ENCODE measurements at places on chromosomes 6 and 20.
A peak's percentile ranks its signal among the peaks of the same experiment; 100 is the strongest.

DNA sequence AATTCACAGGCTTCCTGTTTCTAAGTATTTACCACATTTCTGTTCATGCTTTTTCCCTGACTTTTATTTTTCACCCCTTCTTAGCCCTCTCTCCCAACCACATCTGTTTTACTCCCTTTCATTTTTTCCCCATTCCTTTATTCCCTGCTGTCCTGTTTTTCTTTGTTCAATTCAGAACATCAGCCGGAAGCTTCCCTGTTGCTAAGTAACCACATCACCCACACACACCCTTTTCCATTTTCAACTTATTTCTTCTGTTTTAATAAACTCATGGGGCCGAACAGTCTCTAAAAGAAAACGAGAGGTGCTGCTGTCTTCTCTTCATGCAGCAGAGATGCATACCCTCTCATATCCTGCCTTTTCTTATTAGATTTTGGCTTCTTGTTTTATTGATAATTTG, 53.5 kb upstream of the CEP85L start:
- DNase-seq = no peak

DNA sequence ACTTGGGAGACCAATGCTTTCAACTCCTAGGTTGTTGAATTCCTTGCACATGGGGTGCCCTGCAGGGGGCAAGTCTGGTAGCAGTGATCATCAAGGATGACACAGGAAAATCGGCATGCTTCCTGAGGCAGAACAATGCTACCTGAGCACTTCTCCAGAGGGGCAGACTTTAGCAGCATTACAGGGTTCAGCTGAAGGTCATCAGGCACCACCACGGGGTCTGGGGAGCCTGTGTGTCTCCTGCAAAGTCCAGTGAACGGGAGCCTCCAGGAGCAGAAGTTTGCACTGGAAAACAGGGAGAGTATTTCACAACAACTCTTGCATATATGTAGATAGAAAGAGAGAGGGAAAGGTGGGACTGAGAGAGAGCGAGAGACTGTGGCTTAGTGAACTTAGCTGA, 10.2 kb downstream of the VSX1 start:
- DNase-seq = no peak

DNA sequence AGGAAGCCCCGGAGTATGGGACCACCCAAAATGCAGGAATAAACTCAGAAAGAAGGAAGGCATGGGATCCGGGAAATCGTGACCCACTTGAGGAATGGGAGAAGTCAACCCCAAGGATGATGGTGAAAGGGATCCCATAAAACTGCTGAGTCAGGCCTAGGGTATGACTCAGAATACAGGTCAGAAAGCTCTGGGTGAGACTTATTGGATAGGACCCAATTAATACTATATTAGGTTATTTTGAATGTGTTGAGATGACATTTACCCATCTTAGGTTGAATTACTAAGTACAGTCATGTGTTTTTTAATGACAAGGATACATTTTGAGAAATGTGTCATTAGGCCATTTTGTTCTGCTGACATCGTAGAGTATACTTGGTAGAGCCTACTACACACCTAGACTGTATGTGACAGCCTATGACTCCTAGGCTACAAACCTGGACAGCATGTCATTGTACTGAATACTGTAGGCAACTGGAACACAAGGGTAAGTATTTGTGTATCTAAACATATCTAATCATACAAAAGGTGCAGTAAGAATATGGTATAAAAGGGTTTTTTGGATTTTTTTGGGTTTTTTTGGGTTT, 17.1 kb upstream of the HIVEP1 start:
- DNase-seq = no peak

- DNase-seq = no peak
These were observed 29.2 kb upstream of the AHCY start for GRCh38 chr20:34332262-34332920.

- no peak for DNase-seq
These were observed 87.5 kb upstream of the TOP1 start for GRCh38 chr20:40941133-40941610.

- DNase-seq = no peak
These were observed 79.1 kb upstream of the F13A1 start for GRCh38 chr6:6399568-6399967.

DNA sequence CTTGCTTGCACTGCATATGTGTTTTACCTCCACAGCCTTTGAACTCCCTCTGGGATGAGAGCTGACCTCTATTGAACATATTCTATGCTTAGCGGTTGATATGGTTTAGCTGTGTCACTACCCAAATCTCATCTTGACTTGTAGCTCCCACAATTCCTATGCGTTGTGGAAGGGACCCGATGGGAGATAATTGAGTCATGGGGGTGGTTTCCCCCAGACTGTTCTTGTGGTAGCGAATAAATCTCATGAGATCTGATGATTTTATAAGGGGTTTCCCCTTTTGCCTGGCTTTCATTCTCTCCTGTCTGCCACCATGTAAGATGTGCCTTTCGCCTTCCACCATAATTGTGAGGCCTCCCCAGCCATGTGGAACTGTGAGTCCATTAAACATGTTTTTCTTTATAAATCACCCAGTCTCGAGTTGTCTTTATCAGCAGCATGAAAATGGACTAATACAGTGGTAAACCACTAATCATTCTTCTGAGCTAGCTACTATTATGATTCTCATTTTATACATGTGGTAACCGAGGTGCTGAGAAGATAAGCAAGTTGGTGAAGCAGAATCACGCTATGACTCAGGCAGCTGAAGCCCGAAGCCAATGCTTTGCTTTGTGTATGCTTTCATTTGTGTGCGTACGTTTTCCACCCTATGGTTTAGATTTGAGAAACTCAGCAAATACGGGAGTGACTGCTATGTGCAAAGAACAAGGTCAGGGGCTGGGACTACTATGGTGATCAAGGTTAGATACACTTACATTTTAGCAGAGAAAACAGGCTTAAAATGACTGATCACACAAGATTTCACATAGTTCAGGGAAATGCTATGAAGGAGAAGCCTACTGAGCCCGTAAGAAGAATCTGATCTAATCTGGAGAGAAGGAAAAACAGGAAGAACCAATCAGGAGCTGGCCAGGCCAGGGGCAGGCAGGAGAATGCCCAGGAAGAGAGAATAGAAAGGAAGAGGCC, 363.5 kb downstream of the ESR1 start:
- DNase-seq = peak; percentile 60

DNA sequence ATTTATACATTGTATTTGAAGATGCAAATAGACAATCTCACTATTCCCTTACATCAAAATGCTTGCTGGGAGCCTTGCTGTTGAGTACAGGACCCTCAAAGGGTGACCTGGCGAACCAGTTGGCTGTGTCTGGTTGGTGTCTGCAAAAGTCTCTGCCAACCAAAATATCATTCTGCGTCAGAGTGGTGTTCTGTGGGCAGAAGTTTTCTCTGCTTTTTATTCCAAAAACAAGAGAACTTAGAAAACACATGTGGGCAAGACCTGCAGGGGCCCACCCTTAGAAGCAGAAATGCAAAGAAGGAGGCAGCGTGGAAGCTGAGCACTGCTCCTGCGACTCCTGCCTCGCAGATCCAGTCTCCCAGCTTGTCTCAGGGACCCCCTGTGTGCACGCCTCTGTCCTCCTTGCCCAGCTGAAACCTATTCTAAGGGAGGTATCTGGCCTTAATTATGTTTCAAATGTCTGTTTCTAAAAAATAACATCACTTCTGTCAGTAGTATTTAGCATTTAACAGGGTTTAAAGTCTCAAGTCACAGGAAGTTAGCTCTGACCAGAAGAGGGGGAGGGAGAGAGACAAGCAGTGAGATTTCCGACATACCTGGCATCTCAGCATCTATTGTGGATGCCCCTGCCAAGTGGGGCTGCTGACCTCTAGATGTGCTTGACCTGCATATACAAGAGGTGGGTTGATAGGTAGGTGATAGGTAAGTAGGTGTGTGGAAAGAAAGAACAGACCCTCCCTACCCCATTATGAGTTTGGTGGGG, 101.3 kb downstream of the SASH1 start:
- no peak for DNase-seq

- no peak for DNase-seq
These were observed 338.0 kb upstream of the PTCHD4 start for GRCh38 chr6:48449002-48449401.

GRCh38 chr6:44522871-44523270, 135.4 kb downstream of the CDC5L start:
- no peak for DNase-seq

GRCh38 chr20:44209686-44210405, 725 bp downstream of the OSER1 start:
- no peak for DNase-seq

- DNase-seq = peak; percentile 12
These were observed 62.3 kb downstream of the SNX9 start for GRCh38 chr6:157885211-157885788.

DNA sequence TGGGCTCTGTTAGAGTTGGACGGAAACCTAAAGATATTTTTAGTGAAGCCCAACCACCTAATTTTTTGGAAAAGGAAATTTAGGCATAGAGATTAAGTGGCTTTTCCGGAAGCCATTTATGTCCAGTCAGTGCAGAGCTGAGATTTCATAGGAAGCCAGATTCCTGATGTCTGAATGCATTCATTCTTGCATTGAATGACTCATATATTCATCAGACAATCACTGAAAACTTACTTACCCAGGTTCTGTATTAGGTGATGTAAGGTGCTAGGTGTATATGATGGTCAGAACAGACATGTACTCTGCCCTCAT, 4.1 kb downstream of the SH3BGRL2 start:
- DNase-seq = no peak

DNA sequence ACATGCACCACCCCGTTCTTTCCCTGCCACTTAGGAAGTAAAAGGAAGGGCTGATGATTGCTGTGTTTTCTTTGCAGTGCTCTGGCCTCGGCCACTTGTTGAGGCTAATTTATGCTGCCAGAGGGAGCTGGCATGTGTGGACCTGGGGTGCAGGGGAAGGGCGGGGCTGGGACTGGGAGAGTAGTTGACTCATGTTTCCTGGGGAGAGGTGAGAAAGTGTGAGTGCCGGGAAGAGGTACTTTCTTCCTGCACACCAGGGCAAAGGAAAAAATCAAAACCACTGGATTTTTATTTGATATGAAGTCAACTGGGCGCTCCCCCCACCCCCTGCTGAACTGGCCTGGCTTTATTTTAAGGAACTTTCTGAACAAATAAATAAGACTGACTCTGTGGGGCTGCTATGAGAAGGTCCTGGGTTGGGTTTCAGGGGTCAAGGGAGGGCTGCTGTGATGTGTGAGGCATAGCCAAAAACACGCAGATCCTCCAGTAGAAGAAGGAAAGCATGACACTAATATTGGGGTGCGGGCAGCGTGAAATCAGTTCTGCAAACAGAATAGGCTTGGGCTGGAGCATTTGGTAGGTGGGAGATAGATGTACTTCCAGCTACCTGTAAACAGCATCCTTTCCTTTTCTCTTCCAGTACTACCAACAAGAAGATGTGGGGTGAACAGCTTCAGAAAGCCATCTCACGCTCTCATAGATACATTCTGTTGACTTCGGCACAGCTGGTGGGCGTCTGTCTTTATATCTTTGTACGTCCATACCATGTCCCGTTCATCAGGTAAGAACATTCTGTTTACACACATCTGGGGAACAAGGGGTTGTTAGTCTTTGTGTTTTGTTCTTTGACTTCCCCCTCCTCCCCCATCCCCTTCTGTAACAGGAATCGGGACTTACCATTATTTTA, 87.5 kb downstream of the SYNJ2 start:
- no peak for DNase-seq

- DNase-seq = no peak
These were observed 10.1 kb downstream of the MYLK4 start for GRCh38 chr6:2740581-2740980.

DNA sequence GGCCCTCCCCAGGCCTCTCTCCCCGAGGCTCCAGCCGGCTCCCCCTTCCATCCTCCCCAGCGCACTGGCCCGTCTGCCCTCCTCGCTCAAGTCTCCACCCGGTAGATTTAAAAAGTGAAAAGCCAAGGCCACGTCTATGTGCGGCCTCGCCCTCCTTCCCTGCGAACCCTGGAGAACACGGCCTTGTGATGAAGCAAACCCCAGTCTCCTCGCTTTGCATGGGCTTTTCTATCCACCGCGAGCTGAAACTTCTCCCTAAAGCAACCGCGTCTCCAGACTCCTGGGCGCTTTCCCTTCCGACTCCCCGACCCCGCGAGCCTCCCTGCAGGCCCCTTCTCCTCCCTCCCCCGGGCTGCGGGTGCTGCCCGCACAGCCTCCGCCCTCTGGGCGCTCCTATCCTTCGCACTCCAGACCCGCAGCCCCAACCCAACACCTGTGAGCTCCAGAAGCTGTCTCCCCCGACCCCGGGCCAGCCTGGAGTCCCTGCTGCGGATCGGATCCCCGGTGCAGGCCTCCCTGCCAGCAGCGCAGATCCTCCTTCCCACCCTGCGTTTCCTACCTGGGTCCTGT, 265.2 kb upstream of the QKI start:
- no peak for DNase-seq

GRCh38 chr20:4925842-4926530, 75.3 kb downstream of the SLC23A2 start:
- no peak for DNase-seq

DNA sequence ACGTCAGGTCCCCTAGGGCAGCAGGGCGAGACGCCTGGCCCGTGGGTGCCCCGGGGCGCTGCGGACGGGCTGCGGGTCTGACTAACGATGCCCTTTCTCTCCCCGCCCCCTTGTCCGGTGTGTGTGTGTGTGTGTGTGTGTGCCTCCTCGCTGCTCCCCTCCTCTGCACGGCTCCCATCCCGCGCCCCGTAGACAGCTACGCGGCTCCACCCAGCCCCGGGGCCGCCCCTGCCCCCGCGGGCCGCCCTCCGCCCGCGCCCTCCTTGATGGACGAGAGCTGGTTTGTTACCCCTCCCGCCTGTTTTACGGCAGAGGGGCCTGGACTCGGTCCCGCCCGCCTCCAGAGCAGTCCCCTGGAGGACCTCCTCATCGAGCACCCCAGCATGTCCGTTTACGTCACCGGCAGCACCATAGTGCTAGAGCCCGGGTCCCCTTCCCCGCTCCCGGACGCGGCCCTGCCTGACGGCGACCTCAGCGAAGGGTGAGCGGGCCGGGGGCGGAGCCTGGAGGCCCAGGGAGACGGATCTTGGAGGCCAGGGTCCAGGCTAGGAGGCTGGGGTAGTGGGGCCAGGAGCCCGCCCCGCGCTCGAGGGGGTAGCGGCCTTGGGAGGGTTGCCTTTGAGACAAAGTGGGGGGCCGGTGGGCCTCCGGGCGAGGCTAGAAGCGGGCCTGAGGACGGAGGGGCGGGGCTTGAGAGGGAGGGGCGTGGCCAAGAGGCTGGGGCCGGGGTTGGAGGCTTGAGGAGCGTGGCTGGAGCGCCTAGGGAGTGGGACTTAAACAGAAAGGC, 5.1 kb downstream of the TP53INP2 start:
- peak; percentile 94 for DNase-seq

DNA sequence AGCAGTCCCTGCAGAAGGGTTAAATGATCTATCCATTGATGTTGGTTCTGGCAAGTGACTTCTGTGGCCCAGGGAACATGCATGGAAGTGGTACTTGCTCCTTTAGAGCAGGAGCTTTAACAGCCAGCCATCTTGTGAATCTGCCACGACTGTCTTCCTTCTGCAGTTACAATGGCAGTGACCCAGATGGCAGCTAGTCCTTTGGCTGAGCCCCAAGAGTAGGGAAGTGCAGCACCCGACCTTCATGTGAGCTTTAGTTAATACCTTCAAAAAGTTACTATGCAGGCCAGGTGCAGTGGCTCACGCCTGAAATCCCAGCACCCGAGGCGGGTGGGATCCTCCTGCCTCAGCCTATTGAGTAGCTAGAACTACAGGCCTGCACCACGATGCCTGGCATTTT, 66.4 kb downstream of the POPDC3 start:
- DNase-seq = no peak

- no peak for DNase-seq
These were observed 18.9 kb downstream of the GSTA4 start for GRCh38 chr6:52976149-52976548.

Measured in GM13977 (cell line).